Activated T-cell treated with anti-CD3 and anti-CD28 coated beads, Interleukin-2, amount 50 U/mL, for 72 hours (primary cell): ENCODE measurements at places on chromosomes 4 and X. TPM values are rescaled to one million over a fixed set of nuclear protein-coding genes. Genes with fewer than 3 reads are reported as not detected.

- no peak for DNase-seq
- H3K4me3 ChIP-seq: no peak overlapping the region
- H3K27ac ChIP-seq: no peak overlapping the region
- H3K27me3 ChIP-seq: peaks cover 30% of the 10 kb centered on the region
Measured at GRCh38 chrX:153153516-153153915, 25.6 kb upstream of the MAGEA1 start.

DNA sequence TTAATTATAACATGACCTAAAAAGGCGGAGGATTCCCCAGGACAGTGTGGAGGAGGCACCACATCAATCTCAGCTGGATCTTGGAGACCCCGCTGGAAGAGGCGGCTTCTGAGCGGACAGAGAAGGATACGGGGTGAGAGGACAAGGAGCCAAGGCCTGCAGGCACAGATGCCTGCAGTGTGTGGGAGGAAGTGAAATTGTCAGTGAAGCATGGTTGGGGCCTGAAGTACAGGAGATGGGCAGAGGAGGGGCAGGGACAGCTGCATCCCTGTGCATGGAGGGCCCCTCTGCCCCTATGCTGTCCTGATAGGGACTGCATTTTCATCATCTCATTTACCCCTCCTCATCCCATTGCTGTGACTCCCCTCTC lies 1.7 kb upstream of the SLC2A9 start:
- no peak overlapping the region for H3K27ac ChIP-seq
- DNase-seq: no peak
- no peak overlapping the region for H3K4me3 ChIP-seq
- H3K27me3 ChIP-seq: no peaks in the 10 kb centered on the region

The TLR10 gene
- total RNA-seq: not detected

The MID2 gene
- total RNA-seq: 15.8 TPM

- no peaks in the 10 kb centered on the region for H3K4me1 ChIP-seq
- no peak overlapping the region for H3K4me3 ChIP-seq
- no peak overlapping the region for H3K27ac ChIP-seq
- no peaks in the 10 kb centered on the region for H3K36me3 ChIP-seq
Measured at GRCh38 chrX:55187281-55187680, 32.9 kb upstream of the PAGE5 start.

DNA sequence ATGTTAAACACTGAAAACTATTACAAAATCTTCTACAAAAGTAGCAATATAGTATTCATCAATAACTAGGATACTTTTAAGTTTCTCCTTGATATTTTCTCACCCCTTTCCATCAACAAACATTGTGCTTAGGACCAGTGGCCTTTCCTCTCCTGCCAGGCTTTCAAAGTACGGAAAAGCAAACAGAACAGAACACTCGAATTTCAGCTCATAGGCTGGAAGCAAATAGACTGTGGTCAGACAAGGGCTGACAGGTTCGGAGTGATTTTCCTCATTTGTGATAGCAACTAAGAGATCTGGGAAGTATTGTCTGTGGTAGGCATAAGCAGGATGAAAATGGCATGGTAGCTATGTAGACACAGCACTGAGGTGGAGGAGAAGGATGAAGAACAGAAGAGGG lies 68.6 kb upstream of the SORBS2 start:
- H3K27ac ChIP-seq: no peak overlapping the region
- no peak for DNase-seq

DNA sequence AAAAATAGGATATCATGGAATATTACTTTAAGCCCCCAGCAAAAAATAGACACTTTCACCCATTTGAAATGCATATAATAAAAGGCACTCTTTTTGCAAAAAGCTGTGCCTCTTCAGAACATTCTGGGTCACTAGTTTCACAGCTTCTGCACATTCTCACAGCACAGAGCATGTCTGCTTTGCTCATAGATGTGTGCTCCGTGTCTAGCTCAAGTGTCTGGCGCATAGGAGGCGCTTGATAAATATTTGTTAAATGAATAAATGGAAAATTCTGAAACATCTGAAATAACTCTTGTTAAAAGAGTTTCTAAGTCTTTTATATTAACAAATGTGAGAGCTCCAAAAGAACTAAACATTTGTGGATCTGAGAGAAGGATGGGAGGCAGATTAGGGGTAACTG lies 275.2 kb downstream of the PTTG2 start:
- no peak overlapping the region for H3K4me3 ChIP-seq
- H3K27me3 ChIP-seq: peaks cover 8% of the 10 kb centered on the region
- H3K4me1 ChIP-seq: peaks cover 6% of the 10 kb centered on the region
- no peaks in the 10 kb centered on the region for H3K36me3 ChIP-seq

The CCDC149 gene
- total RNA-seq: 0.19 TPM
